Naive thymus-derived CD4-positive, alpha-beta T cell (primary cell): ENCODE measurements at places on chromosomes 12 and 14.

DNA sequence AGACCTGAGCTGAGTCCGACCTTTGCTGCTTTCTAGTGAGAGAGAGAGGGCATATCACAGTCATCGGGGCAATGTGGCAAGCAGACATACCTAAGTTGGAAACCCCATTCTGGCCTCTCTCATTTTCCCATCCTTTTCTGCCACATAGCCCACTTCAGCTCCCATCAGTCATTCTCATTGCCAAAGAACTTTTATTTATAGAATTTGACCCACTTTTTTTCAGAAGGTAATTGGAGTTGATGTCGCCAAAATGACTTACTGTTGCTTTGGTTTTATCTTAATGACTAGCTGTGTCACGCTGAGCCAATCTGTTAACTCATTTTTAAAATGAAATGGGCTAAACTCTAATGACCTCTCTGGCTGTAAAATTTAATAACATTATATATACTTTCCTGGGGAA is 63.9 kb upstream of the RMST start:
- no peak for DNase-seq

- DNase-seq = no peak
Measured at GRCh38 chr14:78363008-78363407, 192.8 kb downstream of the NRXN3 start.

GRCh38 chr12:20549108-20549719 is 145.9 kb upstream of the SLCO1C1 start:
- DNase-seq = no peak

- DNase-seq = no peak
Measured at GRCh38 chr12:97336900-97337751, 125.5 kb upstream of the RMST start.

GRCh38 chr12:120706029-120706428 is 4.2 kb upstream of the UNC119B start:
- no peak for DNase-seq

- no peak for DNase-seq
Measured at GRCh38 chr14:103568952-103569351, 6.2 kb downstream of the COA8 start.

- DNase-seq = no peak
Measured at GRCh38 chr12:82996168-82996812, 309.6 kb downstream of the TMTC2 start.

DNA sequence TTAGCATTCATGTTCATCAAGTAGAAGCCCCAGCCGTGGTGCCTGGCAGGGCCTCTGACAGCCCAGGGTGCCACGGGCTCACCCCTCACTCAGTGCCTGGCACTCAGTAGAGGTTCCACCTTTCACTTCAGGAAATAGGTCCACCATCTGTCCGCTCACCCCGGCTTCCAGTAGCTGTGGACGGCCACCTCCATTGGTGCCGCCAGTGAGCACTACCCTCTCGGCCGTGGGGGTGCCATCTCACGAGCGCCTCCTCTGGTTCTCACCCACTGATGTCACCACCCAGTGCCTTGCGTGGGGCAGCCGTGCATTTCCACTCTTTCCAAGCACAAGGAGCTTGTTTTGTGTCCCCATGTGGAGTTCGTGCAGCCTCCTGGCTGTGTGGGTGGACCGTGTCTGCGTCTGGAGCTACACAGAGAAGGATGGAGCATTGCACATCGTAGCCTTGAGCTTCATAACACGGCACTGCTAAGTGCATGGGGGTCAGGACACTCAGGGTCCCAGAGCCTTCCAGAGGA is 41.0 kb upstream of the MMP17 start:
- DNase-seq = no peak

DNA sequence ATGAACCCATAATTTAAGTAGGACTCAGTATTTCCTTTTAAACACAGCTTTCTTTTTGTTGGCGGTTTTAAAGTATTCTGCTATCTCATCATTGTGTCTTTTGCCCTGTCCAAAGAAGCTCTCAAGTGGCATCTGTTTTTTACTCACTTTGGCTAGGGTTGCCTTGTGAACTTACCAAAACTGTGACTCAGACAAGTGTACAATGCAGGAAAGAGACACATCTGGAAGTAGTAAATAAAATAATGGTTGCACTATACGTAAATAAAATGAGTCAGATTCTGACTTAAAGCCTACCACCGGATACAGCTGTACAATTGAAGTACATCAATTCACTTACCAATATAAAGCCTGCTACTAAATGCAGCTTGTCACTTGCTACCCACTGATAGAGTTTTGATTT is 619.2 kb upstream of the LRFN5 start:
- no peak for DNase-seq

GRCh38 chr12:68532204-68532886 is 78.4 kb upstream of the RAP1B start:
- no peak for DNase-seq

DNA sequence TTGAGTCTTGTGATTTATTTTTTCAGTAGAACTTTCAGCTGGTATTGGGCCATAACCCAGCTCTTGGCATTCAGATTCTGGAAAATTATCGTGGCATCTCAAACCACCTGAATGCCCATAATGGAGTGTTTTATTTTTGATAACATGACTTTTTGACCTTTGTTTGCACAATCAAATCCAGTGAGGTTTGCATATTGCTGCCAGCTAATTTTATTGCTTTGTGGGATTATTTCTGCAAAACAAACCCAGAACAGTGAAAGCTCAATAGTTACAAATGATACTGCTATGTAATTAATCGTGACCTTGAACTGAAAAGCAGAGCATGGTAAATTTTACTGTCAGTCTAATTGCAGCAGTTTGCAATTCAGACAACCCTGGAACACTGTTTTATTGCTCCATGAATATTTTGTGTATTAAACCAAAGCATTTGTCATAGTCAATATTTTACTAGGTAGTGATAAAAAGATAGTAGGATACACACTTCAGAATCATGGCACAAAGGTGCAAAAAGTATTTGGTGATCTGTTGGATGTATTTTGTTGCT is 255.2 kb upstream of the NAV3 start:
- no peak for DNase-seq

DNA sequence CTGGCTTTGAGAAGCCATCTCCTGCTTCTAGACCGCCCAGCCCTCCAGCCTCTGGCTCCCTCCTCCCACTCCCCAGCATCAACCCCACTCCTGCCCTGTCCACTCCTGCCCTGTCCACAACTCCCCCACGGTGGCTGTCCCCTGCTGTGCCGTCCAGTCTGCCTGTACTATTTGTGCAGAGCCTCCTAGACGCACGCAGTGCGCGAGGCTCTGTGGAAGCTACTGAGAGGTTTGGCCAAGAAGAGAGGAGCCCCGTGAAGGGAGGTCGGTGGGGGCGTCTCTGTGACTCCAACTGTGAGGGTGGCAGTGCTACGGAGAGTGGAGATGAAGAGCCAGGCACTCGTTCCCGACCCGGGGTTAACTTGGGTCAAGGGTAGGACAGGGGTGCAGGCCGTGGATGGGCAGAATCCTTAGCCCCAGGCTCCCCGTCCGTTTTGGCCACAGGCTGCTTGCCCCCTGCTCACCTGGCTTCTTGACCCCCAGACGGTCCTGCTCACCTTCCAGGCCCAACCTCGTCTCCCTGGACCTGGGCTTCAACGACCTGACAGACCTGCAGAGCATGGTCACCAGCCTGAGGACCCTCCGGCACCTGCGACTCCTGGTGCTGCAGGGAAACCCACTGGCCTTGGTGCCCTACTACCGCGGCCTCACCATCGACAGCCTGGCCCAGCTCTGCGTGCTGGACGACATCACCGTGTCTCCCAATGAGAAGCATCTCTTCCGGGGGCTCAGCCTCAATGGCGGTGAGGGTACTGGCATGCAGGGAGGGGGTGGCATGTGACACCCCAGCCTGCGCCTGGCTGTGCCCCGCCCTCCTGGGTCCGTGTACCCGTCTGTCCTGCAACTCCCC is 6.9 kb downstream of the LRRC43 start:
- no peak for DNase-seq

DNA sequence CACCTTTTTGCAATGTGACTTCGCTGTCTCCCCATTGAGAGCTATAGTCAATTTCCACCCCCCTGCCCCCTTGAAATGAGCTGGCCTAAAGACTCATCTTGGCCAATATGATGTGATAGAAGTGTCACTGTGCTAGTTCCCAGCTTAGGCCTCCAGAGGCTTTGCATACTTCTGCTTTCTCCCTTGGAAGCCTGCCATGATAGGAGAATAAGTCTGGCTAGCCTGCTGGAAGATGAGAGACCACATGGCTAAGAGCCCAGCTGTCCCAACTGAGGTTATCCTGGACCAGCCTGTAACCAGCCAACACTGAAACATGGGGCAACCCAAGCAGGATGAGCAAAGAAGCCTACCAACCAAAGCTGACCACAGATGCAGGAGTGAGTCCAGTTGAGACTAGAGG is 196.9 kb downstream of the GRIN2B start:
- no peak for DNase-seq

GRCh38 chr12:118337194-118337838 is 35.4 kb downstream of the TAOK3 start:
- DNase-seq = no peak

DNA sequence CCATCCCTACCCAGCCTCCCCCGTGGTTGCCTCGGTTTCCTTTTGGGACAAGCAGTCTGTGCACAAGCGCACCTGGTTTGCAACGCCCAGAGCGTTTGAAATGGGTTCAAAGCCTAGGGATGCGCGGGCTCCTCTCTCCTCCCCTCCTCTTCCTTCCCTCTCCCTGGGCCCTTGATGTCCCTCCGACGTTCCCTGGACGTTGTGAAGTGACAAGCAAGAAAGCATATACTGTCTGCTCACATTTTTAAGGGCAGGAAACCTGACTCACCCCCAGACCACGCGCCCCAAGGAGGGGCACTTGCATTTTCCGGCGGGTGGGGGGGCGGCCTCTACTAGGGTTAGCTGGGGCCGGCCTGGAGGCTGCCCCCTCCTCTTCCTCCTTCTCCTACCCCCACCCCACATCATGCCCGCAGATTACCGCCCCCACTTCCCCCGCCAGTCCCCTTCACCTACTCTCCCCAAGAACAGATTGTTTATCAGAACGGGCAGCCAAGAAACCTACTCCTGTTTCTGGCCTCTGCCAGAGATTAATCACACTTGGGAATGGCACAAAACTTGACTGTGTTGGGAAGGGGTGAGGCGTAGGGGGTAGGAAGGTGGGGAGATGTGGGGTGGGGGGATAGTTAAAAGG is 9.5 kb upstream of the IRF2BPL start:
- DNase-seq = no peak

GRCh38 chr14:105056303-105056831 is 8.9 kb downstream of the GPR132 start:
- no peak for DNase-seq

- no peak for DNase-seq
Measured at GRCh38 chr12:9391815-9392214, 183.6 kb upstream of the PZP start.

GRCh38 chr14:104218361-104219180 is 80.2 kb downstream of the KIF26A start:
- no peak for DNase-seq

DNA sequence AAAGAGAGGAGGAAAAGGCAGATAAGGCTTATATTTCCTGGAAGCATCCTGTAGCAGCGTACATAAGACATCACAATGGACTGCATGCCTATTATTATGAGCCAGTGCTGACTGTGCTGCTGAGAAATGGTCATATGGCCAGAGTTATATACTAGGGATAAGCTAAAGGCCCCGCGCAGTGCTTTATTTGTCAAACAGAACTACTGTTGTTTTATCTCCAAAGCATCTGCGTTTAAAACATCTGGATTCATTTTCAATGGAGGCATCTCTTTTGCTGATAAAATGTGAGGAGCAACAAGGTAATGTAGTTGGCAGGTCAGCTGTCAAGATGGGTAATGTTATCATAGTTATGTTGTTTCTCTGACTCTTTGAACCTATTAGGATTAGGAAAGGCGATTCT is 28.0 kb upstream of the LMNTD1 start:
- no peak for DNase-seq

DNA sequence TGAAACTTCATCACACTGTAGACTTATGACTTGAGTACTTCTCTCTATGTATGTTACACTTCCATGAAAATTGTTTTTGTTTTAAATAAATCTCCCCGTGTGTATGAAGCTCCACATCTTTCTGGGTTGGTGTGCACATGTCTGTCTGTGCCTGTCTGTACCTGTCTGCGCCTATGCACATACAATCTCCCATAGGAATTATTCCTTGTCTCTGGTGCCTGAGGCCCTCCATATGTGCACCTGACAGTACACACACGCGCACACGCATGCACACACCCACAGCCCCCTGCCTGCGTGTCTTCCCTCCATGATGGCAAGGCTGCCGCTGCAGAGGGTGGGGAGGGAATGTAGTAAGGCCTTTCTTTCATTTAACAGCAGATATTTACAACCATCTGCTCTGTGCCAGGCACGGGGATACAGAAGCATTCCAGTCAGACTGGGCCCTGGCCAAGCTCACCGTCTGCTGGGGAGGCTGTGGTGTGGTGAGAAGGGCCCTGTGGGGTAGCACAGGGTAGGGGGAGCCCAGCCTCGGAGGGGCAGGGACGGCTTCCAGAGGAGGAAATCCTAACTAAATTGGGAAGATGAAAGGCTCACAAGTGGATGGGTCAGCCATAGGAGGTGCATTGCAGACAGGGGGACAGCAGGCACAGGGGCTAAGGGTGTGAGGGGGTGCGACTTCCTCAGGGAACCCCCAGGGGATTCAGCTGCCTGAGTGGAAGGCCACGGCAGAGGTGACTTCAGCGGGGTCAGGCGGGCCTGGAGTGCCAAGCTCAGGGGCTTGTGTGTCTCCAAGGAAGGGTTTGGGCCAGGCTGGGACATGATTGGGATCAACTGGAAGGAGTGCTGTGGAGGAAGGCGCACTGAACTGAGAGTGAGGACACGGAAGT is 26.1 kb downstream of the KRT8 start:
- no peak for DNase-seq

- DNase-seq = no peak
Measured at GRCh38 chr14:94439453-94440057, 13.0 kb downstream of the SERPINA11 start.

- DNase-seq = no peak
Measured at GRCh38 chr14:88166616-88167015, 156.5 kb downstream of the KCNK10 start.

DNA sequence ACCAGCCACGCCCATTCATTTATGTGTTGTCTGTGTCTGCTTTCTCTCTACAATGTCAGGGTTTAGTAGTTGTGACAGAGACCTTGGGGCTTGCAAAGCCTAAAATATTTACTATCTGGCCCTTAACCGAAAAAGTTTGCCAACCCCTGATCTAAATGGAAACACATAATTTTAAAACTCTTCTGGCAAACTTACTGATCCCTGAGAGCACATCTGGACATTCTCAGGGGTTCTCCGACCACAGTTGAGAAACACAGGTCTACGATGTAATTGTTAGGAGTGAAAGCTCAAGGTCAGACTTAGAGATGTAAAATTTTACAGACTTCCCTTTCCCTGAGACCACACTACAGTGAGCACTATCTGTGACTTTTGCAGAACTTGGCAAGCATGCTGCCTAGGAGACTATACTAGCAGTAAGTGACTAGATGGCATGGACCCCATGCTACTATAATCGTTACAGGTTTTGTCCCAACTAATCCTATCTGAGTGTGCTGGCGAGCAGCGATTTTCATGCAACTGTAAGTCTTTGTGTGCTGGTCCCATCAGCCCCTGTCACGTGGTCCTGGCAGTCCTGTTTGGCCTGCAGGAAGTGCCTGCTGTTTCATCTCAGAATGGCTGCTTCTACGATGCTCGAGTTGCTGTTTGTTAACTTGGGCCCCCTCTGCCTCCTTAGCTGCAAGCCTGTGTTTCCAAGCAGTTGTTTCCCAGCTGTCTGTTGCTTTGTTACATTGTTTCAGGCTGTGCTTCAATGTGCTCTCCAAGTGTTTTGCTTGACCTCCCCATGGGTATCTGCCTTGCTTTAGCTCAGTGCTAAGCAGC is 21.6 kb downstream of the TMTC2 start:
- DNase-seq = no peak

- no peak for DNase-seq
Measured at GRCh38 chr14:102097441-102098135, 10.7 kb upstream of the HSP90AA1 start.
